ENCODE measurements at places on chromosomes 1 and 21.

DNA sequence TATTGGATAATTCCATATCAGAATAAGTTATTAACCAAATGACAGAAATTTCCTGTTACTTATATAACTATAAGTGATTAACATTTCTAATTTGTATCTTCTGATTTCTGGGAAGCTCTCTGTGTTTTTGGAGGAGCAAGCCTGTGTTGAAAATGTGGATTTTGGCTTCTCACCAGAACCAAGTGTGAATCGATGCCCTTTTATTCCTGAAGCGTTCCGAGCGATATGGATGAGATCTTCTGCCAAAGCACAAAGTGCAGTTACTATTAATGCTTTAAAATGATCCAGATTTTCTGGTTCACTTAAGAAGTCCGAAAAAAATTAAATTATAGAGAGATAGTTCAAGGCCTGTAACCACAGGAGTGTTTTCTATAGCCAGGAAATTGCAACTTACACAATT is 22.8 kb downstream of the ALG14 start:
- no peak for DNase-seq

DNA sequence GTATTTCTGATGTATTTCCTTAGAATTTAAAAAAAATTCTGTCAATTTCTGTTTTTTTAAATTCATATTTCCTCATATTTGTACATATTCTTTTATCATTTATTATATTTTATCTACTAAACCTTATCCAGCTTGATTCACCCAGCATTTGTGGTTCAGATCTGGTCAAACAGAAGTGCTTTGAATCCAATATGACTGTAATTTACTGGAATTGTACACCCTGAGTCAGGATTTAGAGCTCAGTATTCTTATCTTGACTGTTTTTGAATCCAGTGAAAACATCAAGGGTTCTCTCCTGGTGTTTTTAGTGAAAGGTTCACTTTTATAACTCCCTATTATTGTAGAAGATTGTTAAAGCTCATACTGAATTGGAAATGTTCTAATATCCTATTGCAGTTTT is 1077.0 kb upstream of the NCAM2 start:
- DNase-seq, result no peak

- no peak for DNase-seq
Measured at GRCh38 chr1:30198795-30199403, 524.5 kb downstream of the MATN1 start.

- DNase-seq, result no peak
Measured at GRCh38 chr1:165994107-165994506, 166.7 kb downstream of the UCK2 start.

- no peak for DNase-seq
Measured at GRCh38 chr1:244901400-244902015, 37.2 kb upstream of the HNRNPU start.

- DNase-seq, result no peak
Measured at GRCh38 chr1:199307496-199308264, 668.8 kb downstream of the PTPRC start.

DNA sequence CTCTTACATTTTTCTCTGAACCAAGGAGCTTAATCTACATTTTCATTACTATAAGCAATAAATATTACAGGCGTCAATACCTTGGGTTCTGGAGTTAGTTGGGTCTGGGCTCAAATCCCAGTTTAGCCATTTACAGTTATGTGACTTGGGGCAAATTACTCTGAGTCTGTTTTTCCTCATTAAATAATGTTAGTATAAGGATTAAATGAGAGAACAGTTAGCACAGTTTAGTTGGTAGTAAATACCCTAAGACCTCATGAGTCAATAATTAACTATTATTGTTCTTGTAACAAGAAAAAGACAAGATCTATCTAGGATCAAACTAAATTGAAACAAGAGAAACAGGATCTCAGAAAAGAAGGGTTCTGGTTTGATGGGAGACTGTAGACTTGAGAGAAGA is 4.6 kb downstream of the C1orf116 start:
- no peak for DNase-seq

- DNase-seq, result no peak
Measured at GRCh38 chr1:91540910-91541309, 40.3 kb downstream of the CDC7 start.

GRCh38 chr1:61825393-61825792 is 83.1 kb downstream of the PATJ start:
- DNase-seq, result no peak

- DNase-seq, result no peak
Measured at GRCh38 chr1:12057382-12057781, 5.7 kb upstream of the TNFRSF8 start.

DNA sequence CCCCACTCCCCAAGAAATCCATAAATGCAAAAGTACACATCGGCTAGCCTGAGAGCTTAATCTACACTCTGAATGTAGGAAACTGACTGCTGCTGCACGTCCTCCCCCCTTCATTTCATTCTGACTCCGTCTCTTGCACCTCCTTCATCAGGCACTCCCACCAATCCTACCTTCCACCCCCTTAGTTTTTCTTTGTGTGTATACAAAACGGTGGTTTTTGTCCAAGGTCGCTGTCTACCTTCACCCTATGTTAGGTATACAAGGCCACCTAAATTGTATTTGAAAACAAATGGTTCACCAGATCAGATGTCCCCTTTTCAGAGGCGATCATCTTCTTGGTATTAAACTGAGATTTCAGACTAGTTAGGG is 1.9 kb downstream of the WDR26 start:
- DNase-seq, result no peak

- peak; percentile 40 for DNase-seq
Measured at GRCh38 chr1:204746838-204747442, 61.4 kb upstream of the LRRN2 start.

DNA sequence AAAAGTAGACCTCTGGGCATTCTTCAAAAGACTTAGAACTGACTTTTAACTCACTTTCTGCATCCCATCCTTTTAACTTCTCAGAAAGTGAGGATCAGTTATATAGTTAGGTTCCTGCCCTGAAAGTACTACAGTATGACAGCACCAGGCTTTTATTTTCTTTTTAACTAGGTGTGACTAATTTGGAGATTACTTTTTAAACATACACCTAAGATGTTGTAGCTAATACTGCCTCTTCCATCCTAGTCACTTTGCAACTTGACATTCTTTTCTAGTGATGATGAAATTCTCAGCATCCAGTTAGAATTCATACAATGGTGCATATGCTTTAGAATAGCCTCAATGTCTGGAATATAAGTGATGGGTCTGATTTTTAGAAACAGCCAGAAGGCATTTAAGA is 24.6 kb downstream of the RUNX1 start:
- DNase-seq, result no peak

DNA sequence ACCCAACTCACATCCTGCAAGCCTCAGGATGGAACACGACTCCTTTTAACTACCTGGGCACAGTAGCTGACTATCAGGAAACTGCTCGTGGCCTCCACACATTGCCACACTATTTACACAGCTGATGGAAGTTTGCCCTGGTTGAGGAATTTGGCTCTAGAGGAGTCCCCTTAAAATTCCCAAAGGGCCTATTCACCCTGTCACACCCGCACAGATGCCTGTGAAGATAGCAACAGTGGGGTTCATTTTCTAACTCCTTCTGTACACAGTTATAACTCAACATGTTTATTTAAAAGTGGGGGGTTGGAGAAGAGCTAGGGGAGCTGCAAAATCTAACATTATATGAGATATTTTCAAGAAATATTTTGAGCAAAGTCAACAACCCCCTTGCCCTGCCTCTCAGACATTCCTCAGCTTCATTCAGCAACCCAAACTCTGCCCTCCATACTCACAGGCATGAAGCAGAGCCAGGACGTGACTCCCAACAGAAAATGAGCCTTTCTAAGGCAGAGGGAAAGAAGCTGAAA is 35.8 kb upstream of the CCN1 start:
- DNase-seq, result no peak

DNA sequence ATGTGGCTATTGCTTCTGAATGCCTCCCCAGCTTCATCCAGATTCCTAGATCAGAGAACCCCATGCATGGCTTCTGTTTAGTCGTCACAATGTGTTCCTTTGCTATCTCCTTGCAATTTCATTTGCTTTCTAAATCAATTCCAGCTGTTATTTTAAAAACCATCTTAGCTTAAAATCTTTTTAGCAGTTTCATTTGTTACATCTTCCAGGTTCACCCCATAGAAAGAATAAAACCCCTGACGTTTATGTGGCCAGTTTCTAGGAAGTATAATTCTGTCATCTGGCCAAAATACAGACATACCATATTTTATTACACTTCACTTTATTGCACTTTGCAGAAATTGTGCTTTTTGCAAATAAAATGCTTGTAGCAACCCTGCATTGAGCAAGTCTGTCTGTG is 278.4 kb downstream of the PTPRC start:
- no peak for DNase-seq

GRCh38 chr21:17622018-17622417 is 9.3 kb upstream of the BTG3 start:
- no peak for DNase-seq

DNA sequence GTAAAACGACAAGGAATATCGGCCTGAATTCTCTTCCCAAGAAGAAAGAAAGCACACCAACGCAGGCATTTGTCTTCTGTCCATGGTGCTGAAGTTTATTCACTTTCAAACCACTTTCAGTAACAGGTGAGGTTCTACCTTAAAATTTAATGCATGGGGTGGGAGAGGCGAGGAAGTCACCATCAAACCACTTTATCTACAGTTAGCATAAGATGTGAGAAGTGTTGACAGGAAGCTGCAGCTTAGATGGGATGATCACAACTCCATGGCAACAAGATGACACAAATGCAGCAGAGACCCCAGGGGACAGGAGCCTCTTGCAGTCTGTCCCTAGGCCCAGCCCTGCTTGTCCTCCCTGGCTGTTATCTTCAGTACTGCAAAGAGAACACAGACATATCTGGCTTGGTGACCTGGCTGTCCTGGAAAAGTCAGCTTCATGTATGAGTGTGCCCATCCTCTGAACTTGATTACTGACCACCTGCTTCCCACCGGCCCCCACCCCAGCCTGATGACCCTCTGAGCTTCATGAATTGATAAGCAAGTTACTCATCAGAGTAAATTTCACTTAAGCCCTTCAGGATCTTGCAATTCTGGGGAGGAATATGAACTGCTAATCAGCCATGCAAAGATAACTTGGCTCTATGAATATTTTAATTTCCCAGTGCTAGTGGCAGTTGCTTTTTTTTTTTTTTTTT is 1.8 kb downstream of the NPPA start:
- DNase-seq, result no peak

- no peak for DNase-seq
Measured at GRCh38 chr1:6859415-6860343, 74.4 kb downstream of the CAMTA1 start.

GRCh38 chr1:92804721-92805201 is 19.9 kb upstream of the EVI5 start:
- DNase-seq, result no peak

- no peak for DNase-seq
Measured at GRCh38 chr1:3052501-3052900, 16.5 kb upstream of the PRDM16 start.

DNA sequence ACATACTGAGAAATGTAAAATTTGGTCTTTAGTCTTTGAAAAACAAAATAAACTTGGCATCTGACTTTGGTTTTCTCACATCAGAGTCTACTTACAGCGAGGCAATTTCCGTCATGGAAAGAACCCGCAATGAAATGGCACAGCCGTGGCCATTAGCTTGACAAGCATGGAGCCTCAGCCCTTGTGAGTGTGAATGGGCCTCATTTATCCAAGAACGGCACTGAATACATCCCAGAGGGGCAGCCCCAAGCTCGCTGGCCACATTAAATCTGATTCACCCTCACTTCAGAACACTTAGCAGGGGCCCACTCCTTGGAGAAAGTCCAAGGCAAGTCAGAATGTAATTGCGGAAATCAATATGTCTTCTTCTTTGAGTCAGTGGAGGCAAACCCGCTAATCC is 64.8 kb downstream of the ERG start:
- no peak for DNase-seq

DNA sequence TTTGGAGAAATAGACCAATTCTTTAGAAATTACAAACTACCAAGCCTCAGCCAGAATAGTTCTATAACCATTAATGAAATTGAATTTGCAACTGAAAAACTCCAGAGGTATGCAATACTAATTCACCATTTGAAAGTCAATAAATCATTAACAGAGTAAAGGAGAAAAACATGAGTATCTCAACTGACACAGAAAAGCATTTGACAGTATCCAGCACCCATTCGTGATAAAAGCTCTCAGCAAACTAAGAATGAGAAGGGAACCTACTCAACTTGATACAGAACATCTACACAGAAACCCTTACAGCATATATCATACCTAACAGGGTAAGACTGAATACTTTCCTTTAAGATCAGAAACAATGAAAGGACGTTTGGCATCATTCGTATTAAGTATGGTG is 54.3 kb downstream of the ST6GALNAC5 start:
- no peak for DNase-seq

GRCh38 chr1:207059881-207060280 is 6.8 kb downstream of the PFKFB2 start:
- no peak for DNase-seq

- no peak for DNase-seq
Measured at GRCh38 chr1:110308247-110308646, 30.9 kb upstream of the RBM15 start.

DNA sequence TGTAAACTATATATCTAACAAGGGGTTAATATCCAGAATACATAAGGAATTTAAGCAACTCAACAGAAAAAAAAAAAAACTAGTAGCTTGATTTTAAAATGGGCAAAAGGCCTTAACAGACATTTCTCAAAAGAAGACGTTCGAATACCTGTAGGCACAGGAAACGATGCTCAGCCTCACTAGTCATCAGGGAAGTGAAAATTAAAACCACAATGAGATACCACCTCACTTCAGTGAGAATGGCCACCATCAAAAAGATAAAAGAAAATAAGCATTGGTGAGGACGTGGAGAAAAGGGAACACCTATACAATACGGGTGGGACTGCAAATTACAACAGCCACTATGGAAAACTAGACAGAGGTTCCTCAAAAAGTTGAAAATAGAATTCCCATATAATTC is 37.3 kb downstream of the NPHP4 start:
- no peak for DNase-seq

DNA sequence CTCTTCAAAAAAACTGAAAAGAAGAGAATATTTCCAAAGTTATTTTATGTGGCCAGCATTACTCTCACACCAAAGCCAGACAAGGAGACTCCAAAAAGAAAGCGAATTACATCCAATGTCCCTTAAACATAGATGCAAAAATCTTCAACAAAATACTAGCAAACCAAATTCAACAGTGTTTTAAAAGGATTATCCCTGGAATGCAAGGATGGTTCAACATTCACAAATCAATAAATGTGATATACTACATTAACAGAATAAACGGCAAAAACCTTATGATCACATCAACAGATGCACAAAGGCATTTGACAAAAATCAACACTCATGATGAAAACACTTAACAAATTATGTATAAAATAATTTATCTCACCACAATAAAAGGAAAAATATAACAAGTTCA is 207.8 kb downstream of the DENND1B start:
- no peak for DNase-seq
